ENCODE measurements at places on chromosomes 7 and 10.

DNA sequence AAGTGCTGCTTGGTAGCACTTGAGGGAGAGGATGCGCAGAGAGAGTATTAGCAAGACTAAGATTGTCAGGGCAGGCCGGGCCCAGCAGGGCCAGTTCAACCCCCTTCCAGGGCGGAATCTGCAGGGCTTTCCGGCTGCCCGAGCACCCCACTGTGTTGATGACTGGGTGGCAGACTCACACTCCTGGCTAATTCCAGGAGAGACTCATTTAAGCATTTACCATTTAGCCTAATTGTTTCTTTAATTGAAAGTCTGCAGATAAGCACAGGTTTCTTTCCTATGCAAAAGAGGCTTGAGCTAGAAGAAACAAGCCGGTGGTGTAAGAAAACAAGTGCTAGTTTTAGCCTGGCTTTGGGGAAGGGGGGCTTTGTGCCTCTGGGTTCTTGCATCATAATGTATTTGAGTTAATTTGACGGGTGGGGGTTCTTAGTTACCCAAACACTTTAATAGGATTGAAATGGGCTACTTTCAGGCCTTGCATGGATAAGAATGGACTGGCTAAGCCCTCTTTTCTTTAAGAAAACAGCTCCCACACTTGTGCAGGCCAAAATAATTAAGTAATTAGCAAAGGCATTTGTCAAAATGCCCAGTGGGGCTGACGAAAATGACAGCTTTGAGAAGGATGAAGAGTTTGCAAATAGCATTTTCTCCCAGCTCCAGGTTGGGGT lies 201.3 kb downstream of the MYOF start:
- DNase-seq, result no peak

DNA sequence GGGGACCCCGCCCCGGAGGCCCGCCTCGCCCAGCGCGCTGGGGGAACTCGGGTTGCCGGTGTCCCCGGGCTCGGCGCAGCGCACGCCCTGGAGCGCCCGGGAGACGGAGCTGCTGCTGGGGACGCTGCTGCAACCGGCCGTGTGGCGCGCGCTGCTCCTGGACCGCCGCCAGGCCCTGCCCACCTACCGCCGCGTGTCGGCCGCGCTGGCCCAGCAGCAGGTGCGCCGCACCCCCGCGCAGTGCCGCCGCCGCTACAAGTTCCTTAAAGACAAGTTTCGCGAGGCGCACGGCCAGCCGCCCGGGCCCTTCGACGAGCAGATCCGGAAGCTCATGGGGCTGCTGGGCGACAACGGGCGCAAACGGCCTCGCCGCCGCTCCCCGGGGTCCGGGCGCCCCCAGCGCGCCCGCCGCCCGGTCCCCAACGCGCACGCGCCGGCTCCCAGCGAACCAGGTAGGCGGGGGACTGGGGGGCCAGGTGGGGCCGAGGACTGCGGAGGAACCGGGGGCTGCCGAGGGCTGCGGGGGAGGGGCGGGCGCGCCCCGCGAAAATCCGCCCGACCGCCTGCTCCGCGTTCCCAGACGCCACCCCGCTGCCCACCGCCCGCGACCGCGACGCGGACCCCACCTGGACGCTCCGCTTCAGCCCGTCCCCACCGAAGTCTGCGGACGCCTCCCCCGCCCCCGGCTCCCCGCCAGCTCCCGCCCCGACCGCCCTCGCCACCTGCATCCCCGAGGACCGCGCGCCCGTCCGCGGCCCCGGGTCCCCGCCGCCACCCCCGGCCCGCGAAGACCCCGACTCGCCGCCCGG lies 574 bp downstream of the UTF1 start:
- no peak for DNase-seq

DNA sequence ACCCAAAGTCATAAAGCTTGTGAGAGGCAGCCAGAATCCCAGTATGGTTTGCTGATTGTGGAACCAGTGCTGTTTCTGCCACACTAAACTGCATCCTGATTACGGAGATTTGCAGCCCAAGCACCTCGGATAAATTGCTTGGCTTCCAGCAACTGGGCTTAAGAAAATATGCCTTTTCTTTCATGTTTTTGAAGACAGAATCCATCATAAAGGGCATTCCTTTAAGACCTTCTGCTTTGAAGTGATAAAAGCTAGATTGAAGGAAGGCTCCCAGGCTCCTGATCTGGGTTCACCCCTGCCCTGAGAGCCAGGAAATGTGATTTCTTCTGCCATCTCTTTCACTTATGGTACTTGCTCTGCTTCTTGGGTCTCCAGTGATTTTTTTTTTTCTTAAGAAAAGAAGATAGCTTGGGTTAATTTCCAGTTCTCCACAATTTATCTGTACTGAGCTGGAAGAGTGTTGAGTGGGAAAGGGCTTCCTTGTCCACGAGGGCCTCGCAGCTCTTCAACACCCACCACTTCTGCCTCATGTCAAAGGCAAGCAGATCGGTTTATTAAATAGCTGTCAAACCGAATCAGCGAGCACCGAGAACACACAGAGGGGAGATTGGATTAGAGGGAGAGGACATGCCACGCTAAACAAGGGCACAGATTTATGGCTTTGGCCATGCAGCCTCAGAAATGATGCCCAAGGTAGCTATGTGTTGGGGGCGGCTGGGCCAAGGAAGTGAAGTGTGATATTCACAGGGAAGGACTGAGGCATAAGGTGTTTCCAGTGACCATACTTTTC lies 94.9 kb upstream of the TBX20 start:
- DNase-seq, result no peak

- no peak for DNase-seq
Measured at GRCh38 chr10:61411706-61412105, 41.5 kb downstream of the TMEM26 start.

DNA sequence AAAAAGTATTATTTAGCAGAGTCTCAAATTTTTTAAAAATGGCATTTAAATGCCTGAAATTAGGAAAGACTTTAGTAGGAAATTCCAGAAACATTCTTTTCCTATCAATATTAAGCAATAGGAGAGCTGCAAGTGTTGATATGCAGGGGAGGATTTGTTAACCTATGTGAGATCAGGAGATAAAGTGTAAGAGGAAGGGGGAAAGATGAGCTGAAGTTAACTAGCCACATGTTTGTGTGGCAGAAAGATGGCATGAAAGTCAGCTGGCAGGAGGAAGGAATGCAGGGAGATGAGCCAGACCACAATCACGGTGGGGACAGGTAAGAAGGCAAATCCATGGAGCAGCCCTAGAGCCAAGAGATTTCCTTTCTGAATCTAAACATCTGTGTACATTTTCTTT lies 303.6 kb downstream of the MAGI2 start:
- DNase-seq, result no peak

DNA sequence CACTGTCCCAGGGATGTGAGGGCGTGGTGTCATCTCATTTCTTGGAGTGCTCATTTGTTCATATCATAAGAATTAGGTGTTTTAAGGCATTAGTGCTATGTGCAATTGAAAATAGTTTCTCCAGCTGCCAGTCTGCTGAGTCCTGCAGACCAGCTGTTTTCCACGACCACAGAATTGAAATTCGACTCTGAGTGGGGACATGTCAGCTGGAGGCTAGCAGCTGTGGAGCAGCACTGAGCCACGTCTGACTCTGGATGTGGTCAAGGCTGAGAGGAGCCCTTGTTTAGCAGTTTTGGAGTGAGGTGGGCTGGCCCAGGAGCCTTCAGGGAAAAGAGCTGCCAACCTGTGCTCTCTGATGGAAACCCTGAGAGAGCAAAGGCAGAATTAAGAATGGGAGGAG lies 156.3 kb upstream of the GRB10 start:
- DNase-seq, result no peak

DNA sequence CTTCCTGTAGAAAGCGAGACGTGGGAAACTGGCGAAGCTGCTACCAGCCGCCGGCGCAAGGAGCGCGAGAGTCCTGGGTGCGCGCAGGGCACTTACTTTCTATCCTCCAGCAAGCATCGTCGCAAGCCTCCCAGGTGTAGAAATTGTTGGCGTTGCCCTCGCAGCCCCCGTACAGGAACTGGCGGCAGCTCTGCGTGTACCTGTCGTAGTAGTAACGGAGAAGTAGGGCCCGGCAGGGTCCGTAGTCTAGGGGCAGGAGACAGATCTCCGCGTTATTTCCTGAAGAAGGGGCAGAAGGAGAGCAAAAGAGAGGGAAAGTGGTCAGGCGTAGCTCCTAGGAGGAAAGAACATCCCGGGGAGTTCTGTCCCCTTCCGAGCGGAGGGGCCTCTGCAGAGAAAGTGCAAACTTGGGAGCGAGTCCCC lies 501 bp downstream of the TFPI2 start:
- DNase-seq, result no peak

DNA sequence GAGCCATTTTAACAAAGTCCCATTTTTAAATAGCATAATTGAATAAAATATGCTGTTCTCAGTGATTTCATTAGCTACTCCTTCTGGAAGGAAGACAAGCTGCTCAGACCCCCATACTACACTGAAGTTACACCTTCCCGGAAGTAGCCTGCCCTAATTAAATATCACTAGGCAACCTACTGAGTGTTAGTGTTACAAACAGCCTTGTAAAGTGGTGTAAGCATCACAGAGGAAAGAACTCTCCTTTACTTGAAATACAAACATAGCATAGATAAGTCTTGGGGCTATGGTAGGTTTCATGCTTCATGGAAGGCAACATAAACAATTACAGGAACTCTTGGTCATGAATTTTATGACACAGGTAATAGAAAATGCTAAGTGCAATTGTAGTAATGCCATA lies 43.4 kb upstream of the PTN start:
- no peak for DNase-seq

DNA sequence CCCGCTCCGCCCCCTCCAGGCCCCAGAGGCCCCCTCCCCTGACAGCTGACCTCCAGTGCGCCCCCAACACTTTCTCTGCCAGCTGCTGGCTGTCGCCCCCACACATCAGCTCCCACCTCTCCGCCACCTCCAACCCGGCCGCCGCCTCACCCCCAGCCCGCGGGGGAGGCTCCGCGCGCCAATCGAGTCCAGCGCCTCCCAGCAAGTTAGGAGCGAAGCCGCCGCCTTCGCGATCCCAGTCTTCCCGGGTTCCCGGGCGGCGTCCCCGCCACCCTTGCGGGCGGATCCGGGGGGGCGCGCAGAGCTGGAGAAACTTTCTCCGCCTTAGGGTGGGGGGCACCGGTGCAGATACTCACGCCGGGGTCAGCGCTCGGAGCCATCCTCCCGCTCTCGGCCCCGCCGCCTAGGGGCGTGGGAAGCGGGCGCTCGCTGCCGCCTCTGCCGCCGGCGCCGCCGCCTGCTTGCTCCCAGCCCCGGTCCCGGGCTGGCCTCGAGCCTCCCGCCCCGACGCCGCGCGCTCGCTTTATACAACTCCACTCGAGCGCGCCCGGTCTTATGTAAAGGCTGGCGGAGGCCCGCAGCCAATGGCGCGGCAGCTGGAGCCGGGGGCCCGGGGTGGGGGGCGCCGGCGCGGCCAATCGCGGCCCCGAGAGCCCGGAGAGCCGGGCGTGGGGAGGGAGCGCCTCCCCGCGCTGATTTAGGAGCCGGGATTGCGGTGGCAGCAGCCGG lies at the start of gene CRTAC1:
Gene CRTAC1 (minus strand): TSS at position 529 of the 729 bp plus-strand sequence. CDS start 149 bp downstream, at position 380.
- DNase-seq, result no peak
